ENCODE measurements at places on chromosomes 5 and 9.
A peak's percentile ranks its signal among the peaks of the same experiment; 100 is the strongest.

GRCh38 chr9:30812821-30813220 is 1571.6 kb upstream of the ACO1 start:
- DNase-seq: no peak

GRCh38 chr5:6739603-6740002 is 26.4 kb downstream of the TENT4A start:
- DNase-seq: no peak

GRCh38 chr9:94741866-94742265 is 15.4 kb downstream of the AOPEP start:
- no peak for DNase-seq

- no peak for DNase-seq
These were observed 3.2 kb downstream of the WDR5 start for GRCh38 chr9:134139081-134139480.

- no peak for DNase-seq
These were observed 22.7 kb downstream of the SWI5 start for GRCh38 chr9:128298535-128299482.

DNA sequence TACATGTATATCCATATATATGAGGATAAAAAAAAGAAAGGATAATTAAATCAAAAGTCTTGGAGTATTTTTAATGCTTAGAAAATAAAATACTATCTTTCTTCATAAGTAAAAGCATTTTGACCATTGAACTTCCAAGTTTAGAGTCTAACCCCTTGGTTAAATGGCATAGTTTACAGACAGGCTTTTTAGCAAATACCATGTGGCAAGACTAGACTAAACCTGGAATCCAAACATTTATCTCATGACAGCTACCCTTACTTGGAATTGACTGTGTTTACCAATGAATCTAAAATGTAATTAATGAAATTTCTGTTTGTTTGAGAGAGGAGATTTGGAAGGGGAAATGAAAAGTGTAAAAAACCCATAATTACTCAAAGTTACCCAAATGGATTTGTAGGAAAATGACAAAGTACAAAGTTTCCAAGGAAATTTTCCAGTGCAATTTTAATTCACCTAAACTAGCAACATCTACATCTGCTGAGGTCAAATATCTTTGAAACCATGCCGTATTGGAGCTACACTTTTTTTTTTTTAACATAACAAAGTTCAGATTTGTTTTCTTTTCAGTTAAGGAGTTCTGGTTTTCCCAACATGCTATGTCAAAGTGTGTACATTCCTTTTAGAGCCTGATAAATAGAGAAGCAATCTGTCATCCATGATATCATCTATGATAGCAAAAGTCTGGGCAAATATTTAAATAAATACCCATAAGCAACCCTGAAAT is 272.1 kb upstream of the DAB2 start:
- DNase-seq: no peak

DNA sequence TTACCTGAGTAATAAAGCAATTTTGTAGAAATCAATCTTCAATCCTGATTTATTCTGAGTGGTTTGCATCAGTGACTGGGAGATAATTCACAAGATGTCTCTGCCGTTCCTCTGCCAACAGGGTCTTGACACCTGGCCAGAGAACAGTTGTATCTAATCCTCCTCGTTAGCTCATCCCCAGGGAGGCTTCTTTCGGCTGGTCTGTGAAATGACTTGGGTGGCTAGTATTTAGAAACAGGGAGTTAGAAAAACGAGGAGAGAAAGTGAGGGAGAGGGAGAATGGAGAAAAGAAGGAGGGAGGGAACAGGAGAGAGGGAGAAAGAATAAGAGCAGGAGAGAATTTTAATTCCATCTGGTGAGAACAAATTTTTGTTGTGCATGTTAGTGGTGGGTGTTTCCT is 600.2 kb upstream of the TLE4 start:
- no peak for DNase-seq

DNA sequence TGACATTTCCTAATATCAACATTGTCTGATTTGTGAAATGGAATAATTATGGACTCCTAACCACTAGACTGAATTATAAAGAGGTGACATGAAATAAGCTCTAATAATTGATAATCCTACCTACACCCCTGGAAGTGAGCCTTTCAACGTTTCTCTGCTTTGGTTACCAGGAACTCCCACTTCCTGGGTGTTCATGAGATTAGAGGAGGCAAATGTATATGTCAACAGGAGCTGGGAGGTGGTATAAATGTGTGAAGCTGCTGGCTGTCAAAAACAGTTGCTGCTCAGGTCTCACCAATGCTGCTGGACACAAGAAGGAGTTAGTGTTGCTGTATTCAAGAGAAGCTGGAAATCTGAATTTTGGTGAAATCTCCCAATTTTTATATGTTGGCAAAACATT is 96.8 kb downstream of the CAMK4 start:
- no peak for DNase-seq

- no peak for DNase-seq
These were observed 43.9 kb downstream of the PDCD1LG2 start for GRCh38 chr9:5554254-5554653.

- no peak for DNase-seq
These were observed 218.8 kb downstream of the PRR16 start for GRCh38 chr5:120682851-120683250.

DNA sequence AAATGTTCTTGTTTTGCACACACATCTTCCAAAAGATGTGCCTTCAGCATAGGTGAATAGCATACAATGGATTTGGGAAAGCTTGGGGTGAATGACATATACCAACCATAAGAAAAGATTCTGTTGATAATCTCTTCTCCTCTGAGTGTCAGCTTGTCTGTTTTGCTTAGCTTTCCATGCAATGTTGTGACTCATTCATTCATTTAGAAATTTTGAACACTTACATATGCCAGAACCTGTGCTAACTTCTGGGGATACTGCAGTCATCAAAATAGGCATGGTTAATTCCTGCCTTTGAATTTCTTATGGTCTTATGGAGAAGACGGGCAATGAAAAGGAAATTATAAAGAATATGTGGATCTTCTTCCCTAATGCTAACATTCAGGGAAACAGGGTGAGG is 14.1 kb downstream of the ADRB2 start:
- DNase-seq: no peak

DNA sequence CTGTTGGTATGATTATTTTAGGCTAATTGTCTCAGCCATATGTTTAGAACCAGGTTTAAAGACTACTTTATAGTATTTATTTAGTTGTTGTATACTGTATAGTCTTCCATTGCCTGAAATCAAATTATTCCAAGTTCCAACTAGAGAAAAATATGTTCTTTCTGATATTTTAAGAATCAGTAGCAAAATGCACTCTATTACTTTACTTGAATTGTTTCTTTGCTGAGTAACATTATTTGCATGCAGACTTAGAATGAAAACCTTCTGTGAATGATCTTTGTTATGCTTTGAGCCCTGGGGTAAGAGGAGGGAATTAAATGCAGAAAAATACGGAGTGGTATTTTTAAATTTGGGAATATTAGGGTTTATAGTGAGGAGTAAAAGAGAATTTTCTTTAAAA is 47.9 kb downstream of the MEGF10 start:
- peak; percentile 56 for DNase-seq

GRCh38 chr5:68739752-68740151 is 354.1 kb upstream of the SLC30A5 start:
- DNase-seq: no peak

GRCh38 chr5:160929360-160929759 is 77.3 kb upstream of the ATP10B start:
- DNase-seq: no peak

- DNase-seq: no peak
These were observed 139.8 kb upstream of the COL5A1 start for GRCh38 chr9:134501761-134502265.

GRCh38 chr9:98372077-98372836 is 116.8 kb upstream of the TBC1D2 start:
- peak; percentile 29 for DNase-seq

DNA sequence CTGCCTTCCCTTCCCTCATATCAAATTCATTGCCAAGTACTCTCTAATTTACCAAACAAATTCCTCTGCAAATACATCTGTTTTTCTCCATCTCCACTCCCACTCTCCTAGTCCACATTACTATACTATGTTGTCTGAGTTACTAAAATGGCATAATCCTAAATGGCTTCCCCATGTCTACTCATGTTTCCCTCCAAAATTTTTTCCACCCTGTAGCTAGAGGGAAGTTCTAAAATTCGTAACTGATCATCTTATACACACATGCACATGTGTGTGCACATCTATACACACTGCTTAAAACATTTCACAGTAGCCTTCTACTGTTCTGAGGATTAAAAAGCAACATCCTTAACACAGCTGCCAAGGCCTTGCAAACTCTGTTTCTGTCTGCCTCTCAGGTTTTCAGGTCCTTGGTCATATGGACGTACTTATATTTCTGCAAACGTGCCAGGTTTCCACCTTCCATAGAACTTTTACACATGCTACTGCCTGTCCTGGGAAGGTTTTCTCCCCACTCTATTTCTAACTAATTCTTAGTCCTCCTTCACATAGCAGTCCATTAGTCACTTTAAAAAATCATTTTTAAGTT is 140.6 kb downstream of the LURAP1L start:
- DNase-seq: no peak

DNA sequence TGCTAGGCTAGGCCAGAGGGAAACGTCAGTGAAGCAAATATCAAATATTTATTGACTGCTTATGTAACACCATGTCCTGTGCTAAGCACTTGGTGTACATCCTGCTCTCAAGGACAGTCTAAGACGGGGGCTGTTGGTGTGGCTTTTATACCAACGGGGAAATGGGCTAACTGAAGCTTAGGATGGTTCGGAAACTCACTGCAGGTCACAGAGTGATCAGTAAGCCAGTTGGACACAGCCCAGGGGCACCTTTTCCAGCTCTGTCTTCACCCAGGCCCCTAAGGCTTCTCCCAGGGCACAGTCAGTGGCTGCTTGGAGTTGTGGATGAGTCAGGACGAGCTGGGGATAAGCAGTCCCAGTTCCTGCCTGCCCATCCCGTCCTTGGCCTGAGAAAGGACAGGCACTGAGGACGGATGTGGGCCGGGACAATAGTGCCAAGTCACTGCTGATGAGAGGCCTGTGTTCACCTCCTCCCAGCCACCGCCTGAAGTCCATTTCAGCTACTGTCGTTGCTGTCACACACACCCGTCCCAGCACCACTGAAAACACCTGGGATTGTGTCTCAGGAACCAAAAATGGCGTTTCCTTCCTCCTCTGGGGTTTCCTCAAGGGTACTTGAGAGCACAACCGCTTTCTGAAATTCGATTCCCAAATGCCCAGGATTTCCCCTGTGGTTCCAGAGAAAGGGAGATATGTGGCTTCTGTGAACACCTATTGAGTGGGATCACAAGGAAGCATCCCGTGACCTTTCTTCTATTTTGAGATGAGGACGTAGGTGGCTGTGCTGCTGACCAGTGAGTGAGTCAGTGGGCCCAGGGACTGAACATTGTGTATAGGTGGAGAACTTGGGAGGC is 17.5 kb upstream of the SPRY4 start:
- no peak for DNase-seq

GRCh38 chr9:122223435-122223834 is 5.3 kb downstream of the LHX6 start:
- DNase-seq: no peak

- DNase-seq: no peak
These were observed 3.6 kb downstream of the CAMK4 start for GRCh38 chr5:111227801-111228200.

- no peak for DNase-seq
These were observed 22.0 kb upstream of the COL15A1 start for GRCh38 chr9:98921732-98922131.

DNA sequence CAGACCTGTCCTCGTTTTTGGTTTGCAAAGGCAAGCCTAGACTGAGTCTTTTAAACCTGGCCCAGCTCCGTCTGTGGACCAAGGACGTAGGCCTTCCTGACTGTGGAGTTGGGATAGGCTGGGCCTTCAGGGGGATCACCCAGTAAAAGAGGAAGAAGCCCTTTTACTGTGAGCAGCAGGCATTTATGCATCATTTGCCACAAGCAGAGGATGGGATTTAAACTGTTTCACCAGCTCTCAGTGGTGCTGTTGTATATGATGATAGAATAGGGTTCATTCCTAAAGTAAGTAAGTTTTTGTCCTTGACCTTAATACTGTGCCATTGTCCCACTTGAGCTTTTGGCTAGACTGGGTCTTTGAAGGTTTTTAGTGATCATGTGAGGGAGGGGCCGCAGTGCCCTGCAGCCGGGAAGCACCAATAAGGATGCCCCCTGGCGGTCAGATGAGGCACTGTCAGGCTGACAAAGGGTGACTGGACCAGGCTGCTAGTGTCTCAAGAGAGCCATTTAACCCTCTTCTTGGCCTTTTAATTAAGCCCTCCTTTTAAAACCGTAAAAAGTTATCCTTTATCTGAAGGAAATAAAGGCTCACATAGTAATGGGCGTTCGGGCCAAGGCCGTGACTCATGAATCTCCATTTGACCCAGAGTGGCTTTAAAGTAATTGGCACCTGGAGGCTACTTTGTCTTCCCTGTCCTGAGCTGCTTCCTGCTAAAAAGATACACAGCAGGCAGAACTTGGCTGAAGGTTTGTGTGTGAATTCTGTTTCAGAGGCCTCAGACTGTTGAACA is 74.0 kb downstream of the UBAP1 start:
- peak; percentile 69 for DNase-seq

DNA sequence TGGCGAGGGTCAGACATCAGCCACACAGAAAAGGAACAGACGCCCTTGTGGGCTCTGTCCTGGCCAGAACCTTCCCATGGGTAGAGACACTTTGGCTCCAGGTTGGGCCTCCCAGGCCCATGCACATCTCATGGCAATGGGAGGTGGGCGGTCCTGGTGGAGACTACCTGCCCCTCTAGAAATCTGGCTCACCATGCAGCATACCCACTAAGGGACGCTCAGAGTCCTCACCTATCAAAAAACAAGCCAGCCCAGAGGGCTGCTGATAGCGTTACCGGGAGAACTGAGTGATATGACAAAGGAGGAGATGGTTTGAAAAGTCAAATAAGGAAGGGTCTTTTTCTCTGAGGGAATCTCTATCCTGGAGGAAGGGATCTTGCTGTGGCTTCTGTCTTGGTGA is 62.1 kb downstream of the C5orf15 start:
- no peak for DNase-seq

GRCh38 chr5:157366741-157367674 is 93.0 kb upstream of the NIPAL4 start:
- peak; percentile 65 for DNase-seq

DNA sequence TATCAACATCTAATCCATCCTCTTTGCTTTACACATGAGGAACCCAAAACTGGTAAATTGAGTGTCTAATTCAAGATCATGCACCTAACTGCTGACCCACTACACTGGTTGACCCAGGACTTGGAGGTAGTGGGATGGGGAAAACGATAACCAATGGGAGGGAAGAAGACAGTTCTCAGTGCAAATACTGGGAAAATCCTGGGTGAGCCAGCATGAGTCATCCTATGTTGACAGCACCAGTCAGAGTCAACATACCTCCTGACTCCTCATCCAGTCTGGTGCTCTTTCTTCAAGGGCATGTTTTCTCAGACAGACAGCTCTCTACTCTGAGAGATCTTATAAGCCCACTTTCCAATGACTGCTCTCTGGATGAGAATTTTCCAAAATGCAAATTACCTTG is 232.8 kb upstream of the PTGER4 start:
- no peak for DNase-seq

GRCh38 chr5:171848486-171848885 is 62.9 kb downstream of the SMIM23 start:
- DNase-seq: no peak

Measured in pons (tissue), 1 donor.